ENCODE measurements at places on chromosomes 16 and 17.
A peak's percentile ranks its signal among the peaks of the same experiment; 100 is the strongest.

DNA sequence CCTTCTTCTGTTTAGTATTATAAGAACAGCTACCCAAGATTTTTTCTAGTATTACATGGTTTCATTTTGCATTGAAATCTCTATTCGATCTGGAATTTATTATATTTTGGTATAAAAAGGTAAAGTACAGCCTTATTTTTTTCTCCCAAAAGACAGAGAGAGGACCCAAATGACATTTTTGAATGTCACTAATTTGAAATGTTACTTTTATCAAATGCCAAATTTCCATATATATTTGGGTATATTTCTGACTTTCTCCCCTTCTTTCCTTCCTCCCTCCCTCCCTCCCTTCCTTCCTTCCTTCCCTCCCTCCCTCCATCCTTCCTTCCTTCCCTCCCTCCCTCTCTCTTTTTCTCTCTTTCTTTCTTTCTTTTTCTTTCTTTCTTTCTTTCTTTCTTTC lies 6.2 kb upstream of the CHP2 start:
- DNase-seq, result no peak

GRCh38 chr17:9750524-9750923 lies 40.9 kb downstream of the DHRS7C start:
- no peak for DNase-seq

- DNase-seq, result no peak
Observed at GRCh38 chr16:2037647-2038381, 9.8 kb downstream of the NTHL1 start.

GRCh38 chr17:67386965-67387551 lies 10.0 kb downstream of the PITPNC1 start:
- DNase-seq, result peak; percentile 81

GRCh38 chr17:33233811-33234177 lies 59.3 kb downstream of the ASIC2 start:
- DNase-seq, result no peak

DNA sequence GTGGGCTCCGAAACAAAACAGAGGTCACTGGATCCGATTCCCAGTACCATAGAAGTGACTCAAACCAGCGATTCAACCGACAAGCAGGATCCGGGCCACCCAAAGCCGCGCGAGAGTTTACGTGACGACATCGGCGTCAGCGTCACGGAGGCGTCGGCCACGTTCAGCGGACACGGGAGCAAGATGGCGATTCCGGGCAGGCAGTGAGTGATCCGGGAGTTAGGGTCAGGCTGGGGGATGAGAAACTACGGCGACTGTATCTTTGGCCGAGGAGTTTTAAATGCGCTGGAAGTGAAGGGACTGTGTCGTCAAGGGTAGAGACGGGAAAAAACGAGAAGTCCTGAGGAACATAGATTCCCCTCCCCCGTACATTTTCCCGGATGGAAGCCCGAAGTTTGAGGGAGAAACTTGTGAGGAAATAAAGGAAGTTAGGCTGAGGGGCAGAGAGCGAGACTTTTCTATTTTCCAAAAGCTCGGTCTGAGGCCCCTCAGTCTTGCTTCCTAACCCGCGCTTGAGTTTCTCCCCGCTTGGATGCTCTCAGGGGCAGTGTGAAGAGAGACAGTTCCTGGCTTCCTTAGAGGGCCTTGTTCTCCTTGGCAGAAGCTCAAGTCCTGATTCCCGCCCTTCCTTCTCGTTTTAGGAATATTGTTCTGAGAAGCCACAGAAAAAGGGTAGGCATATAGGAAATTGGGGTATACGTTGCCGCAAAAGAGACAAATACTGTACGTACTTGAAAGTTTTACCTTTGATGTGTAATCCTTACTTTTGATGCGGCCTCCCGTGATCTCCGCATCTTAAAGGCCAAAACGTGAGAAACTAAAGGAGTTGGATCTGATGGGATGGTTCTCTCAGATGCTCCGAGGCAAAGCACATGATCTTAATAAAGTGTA lies at the start of gene NSRP1:
TSS of gene NSRP1 (plus strand) at position 156 of the 891 bp plus-strand sequence. CDS start at position 184, 28 bp downstream.
- DNase-seq, result peak; percentile 98

DNA sequence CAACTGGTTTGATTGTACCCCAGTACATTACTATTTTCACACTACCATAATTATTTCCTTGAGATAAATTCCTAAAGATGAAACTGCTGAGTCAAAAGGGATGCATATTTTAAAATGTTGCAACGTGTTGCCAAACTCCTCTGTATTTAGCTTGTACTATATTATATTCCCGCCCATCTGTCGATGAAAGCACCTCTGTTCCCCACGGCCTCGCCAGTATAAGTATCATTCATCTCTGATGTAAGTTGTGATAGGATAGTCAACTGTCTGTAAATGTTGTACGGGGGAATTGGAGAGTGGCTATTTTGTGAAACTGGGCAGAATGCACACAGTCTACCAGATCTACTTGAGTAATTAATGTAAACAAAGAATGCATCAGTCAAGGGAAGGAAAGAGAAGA lies 47.7 kb upstream of the TNRC6A start:
- no peak for DNase-seq

DNA sequence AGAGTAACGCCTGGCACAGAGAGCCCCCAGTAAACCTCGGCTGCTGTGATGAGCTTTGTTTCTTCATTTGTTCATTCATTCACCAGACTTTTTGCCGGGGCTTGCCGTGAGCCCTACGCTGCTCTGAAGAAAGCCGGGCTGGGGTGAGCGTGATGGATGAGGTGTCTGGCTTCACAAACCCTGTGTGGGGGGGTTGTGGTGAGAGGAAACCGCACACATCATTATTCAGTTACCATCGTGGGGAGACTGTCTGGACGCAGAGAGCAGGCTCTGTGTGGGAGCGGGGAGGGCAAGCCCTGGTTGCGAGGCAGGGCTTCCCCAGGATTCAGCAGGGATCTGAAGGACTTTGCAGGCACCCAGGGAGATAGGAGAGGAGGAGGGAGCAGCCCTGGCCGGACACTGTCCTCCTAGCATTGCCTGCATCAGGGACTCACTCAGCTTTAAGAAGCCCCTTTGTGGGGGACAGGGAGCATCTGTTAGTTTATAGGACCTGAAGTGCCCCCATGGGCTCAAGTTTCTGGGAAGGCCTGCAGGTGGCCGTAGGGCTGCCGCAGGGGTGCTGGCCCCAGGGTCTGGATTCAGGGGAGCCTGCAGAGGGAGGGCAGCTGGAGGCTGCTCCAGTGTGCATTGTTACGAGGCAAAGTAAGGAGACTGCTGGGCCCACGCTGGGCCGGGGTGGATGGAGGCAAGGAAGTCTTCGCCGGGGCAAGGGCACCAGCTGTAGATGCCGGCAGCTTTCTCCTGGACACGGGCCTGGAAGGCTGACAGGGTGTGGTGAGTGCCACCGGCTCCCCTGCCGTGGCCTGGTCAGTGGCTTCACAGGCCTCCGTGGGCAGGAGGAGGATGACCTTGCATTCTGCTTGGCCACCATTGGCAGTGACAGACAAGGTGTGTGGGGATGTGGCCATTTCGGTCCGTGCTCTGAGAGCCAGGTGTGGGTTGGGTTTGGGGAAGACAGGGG lies 334.5 kb downstream of the SEC14L1 start:
- DNase-seq, result no peak

DNA sequence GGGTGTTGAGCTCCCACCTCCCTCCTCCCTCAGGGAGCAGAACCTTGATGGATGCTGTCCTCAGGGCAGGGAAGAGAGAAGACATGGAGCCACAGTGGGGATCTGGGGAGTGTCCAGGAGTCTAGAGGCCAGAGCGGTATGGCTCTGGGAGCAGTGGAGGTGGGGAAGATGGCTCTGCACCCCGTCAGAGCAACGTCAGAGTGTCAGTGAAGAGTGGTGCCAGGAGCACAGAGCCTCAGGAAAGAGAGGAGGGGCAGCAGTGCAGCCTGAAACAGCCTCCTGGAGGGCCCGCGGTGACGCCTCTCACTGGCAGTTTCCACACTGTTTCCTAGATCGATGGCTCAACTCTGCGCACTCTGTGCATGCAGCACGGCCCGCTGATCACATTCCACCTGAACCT lies 23.2 kb upstream of the SLC5A11 start:
- DNase-seq, result no peak

DNA sequence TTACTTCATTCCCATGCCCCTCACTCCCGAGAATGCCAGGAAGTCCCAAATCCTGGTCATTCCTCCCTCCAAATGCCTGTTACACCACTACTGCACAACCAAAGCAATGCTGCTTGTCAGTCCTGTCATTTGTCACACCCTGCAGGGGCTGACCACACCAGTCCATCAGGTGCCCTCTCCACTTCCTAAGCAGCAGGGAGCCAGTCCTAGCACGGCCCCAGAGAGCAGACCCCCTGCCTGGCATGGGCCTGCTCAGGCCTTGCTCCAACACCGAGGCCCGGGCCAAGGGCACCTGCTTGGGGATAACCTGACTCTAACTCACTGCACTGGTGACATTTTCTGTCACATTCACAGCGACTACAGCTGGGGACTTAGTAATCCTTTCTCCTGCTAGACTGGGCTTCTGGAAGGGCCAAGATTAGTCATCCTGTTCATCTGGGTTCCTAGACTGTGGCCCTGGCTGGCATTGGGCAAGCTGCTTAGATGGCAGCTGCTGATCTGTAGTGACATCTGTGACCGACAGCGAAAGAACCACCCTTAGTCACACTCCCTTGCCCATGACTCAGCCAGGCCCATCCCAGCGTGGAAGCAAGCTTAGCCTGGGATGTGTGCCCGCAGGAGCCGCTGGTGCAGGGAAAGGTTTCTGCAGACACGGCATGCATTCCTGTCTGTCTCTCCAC lies 5.4 kb downstream of the ALYREF start:
- peak; percentile 79 for DNase-seq

- no peak for DNase-seq
Observed at GRCh38 chr17:20153231-20153630, 144.1 kb downstream of the SPECC1 start.

DNA sequence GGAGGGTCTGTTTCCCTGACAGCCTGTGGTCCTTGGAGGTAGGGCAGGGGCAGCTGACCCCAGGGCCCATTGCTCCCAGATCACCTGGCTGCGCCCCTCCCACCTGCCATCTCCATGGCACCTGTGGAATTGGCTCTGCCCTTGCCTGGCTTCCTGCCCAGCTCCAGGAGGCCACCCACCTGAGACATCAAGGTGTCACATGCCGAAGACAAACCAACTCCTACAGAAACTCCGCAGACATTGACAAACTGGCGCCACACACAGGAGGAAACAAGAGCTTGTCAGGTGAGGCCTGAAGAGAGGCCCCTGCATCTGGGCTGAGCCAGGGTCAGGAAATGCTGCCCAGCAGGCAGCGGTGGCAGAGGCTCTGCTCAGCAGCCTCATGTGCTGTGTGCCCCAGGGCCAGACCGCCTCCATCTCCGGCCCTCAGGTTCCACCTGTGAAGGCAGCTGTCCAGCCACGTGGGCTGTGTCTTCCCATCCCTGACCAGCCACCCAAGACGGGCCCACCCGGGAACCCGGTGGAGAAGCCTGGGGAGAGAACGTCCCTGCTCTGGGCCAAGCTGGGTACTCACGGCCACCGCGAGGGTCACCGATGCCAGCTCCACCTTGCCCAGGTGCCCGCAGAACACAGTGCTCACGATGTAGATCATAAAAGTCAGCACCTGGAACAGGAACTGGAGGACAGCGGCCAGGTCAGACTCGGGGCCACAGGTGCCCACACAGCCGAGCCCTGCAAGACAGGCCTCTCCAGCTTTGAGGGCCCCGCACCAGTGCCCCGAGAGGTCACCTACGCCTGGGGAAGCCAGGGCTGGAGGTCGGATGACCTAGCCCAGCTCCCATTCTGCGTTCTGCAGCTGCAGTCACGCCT lies 1.6 kb downstream of the SLC47A2 start:
- peak; percentile 4 for DNase-seq

GRCh38 chr17:42422412-42422957 lies 571 bp downstream of the CAVIN1 start:
- peak; percentile 74 for DNase-seq

GRCh38 chr16:4477966-4478365 lies 1.8 kb downstream of the HMOX2 start:
- no peak for DNase-seq

- DNase-seq, result no peak
Observed at GRCh38 chr16:72210555-72210954, 38.6 kb upstream of the PMFBP1 start.

DNA sequence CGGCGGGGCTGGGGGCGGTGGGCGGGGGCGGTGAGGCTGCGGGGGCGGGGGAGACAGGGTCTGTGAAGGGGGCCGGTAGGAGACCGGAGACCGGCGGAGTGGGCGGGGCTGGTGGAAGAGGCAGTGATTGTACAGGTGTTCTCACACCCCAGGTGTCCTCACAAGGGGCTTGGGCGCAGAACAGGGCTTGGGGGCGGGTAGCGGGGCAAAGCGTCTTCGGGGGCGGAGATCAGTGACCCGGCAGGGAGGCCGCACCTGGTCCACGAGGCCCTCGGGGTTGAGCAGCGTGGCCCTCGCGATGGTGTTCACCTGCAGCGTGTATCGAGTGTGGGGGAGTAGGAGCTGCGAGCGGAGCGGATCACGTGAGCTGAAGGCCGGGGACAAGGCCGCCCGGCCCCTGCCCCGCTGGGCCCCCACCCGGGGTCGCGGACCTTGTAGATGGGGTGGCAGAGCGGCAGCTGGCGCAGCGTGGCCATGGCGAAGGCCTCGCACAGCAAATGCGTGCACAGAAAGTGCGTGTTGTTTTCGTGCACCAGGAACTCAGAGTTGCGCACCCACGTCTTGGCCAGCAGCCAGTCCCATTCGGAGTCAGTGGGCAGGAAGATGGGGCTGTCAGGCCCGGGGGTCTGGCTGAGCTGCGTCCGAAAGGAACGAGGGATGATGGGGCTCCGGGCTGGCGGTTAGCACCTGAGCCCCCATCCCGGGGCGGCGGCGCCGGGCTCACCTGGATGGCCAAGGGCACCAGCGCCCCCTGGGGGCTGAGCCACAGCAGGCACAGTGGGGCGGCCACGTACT lies 8.5 kb downstream of the ALOXE3 start:
- DNase-seq, result peak; percentile 80

GRCh38 chr17:77882040-77882439 lies 76.5 kb upstream of the TNRC6C start:
- no peak for DNase-seq

GRCh38 chr17:70034158-70034557 lies 40.9 kb upstream of the KCNJ16 start:
- DNase-seq, result no peak

All from D341Med (cell line).